GM12878 (cell line): ENCODE measurements at places on chromosomes 1 and 21.

DNA sequence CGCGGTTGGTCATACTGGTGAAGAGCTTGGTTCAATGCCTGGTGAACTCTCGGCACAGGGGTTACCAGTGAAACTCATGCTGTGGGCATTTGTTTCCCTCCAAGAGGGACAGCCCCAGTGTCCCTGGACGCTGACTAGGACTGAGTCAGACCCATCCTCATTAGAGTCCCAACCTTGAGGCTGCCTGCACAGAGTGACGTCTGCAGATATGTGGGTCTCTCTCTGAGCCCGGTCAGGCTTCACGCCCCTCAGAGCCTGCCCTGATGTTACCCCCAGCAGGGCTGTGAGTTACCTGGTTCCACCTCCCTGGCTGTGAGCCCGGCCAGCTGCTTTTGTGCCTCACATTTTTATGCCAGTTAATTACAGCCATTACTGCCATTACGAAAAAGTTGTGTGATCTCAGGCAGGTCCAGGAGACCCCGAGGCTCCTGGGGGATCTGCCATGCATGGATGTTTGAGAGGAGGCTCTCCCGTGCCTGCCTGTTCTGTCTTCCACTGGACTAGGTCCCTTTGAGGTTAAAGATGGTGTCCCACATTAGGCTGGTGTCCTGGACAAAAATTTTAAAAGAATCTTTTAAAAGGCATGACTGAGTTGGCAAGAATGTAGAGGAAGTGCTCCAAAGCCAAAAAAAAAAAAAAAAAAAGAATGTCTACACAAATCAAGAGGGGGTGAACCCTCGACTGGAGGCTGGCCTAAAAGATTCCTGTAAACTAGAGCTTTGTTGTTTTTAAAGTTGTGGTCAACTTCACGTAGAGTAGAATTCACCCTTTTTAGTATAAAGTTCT, 36.6 kb upstream of the PADI1 start:
- no peak for DNase-seq

GRCh38 chr1:63835128-63835527, 61.3 kb downstream of the ROR1 start:
- DNase-seq, result no peak

GRCh38 chr1:74703386-74704182, 29.3 kb downstream of the CRYZ start:
- no peak for DNase-seq

DNA sequence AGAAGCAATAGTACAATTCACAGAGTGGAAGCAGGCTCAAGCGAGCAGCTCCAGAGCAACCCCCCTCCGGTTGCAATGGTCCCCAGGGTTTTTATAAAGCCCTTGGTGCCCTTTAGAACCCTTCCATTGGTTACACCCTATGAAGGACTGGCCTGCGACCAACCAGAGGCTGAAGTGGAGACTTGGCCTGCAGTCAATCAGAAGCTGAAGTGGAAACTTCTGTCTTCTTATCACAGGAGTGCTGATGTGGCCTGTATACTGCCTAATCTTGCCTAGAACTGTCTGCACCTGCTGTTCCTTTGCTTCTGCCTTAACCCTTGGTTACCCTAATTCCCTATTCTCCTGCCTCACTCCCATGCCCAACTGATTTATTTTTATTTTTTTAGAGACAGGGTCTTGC, 15.4 kb upstream of the FRRS1 start:
- DNase-seq, result no peak

GRCh38 chr1:226149806-226150205, 36.7 kb downstream of the ACBD3 start:
- no peak for DNase-seq

DNA sequence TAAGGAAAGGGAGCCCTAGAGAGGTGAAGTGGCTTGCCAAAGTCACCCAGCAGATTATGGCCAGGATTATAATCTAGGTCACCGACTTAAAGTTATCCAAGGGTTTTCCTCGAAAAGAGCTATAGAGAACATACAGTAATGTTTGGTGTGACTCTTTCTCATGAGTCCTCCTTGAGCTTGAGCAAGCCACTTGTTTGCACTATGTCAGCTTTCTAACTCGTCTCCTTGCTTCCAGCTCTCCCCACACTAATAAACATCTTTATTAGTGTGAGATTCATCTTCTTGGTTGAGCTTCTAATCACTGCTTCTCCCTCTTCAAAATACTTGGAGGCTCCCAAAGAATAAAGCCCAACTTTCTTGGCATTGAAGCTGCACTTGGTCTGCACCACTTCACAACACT, 390.0 kb upstream of the USP24 start:
- DNase-seq, result no peak

- no peak for DNase-seq
Measured at GRCh38 chr1:213303286-213303685, 252.2 kb downstream of the RPS6KC1 start.

DNA sequence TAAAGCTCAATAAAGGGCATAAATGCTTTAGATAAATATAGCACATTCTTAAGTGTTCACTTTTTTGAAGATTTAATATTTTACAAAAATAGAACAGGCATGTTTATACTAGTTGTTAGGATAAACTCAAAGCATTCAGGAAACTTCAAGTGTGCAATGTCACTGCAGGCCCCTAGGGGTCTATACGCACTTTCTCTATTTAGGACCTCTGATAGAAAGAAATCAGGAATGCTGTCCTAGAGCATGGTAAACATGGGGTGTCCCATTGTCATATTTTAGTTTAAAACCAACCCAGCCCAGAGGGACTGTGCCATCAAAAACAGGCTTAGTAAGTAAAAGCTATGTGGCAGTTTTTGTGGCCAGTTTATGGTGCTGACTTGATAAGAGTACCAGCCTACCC, 102.2 kb downstream of the BARHL2 start:
- DNase-seq, result no peak

DNA sequence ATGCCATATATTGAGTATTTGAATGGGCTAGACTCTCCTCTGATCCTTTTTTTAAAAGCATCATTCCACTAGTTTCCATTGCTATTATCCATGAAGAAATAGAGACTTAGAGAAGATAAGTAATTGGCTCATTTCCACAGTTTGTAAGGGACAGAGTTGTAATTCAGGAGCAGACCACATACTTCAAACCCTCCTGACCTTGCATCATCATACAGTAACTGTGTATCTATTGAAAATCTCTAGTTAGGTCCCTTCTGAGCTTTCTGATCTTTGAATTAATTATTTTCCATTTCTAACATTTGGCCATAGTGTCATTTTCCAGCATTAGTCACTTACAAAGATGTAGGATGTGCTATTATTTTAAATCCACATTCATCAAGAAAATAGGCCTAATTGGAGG, 386.5 kb upstream of the ST6GALNAC5 start:
- no peak for DNase-seq

DNA sequence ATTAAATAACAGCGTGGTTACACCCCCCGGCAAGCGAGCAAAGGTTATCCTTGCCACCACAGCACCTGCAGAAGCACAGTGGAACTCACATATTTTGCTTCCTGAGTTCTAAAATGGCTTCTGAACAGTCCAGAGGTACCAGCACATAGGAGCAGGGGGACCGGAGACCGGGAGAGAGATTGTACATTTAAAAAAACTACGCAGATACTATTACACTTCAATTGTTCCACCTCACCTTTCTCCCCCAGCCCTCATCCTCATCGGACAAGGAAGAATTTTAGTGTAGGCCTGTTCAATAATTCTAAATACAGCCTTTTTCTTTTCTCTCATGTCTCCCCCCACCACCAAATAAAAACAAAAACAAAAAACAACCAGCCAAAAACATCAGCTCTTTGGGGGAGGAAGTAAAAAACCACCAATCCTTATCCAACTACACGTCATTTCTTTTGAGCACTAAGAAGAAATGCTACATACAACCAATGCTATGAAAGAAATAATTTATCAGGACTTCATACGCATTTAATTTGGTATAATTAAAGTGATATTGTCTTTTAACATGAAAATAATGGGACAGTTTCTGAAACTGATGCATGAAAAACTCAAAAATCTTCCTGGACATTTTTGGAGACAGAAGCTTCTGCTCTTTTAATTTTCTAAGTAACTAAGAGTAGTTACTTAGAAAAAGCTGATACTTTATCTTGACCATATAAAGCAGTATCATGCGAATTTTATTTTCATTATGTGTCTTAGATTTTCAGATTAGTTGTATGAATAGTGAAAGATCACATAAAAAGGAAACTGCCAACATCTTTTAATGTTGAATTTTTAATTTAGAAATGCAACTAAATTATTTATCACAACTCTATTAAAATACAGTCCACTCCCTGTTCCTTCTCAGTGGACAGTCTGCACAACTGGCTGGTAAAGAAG, 9.1 kb downstream of the CDKN2C start:
- no peak for DNase-seq
